Stimulated activated CD8-positive, alpha-beta memory T cell treated with anti-CD3 and anti-CD28 coated beads, Interleukin-7, amount 100 ng/mL, for 48 hours (primary cell): ENCODE measurements at places on chromosomes 7 and 10.

- DNase-seq: no peak
These were observed 17.9 kb upstream of the HIBADH start for GRCh38 chr7:27680610-27681009.

DNA sequence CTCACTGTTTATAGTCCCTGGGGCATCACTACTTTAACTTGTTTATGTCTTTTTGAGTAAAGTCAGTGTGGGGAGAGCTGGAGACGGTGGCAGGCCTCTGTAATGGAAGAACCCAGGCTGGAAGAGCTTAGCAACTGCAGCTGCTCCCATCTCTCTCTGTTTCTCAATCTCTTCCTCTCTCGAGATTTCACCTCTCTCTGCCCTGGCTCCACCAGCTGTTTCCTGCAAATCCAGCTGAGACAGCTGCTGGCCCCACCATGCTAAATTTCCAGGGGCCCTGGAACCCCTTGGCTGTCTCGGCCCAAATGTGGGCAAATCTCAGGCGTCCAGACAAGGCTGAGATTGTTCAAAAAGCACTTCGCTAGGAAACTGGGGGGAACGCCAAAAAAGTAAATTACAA is 25.8 kb upstream of the SLF2 start:
- no peak for DNase-seq

DNA sequence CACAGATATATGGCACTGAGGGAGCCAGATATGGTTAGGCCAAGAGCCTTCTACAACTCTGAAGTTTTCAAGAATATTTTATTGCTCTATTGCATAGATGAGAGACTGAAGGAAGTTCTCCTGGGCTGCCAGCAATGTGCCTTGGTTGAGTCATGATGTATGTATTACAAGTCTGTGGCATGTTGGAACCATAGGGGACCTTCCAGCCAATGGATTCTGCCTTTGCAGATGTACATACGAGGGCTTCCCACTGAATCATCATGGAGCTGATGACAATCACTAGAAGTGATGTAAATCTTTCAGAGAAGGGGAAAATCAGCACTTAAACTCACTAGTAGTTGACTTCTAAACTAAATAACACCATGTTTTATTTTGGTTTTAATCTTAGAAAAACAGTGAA is 419.5 kb downstream of the PHTF2 start:
- no peak for DNase-seq

DNA sequence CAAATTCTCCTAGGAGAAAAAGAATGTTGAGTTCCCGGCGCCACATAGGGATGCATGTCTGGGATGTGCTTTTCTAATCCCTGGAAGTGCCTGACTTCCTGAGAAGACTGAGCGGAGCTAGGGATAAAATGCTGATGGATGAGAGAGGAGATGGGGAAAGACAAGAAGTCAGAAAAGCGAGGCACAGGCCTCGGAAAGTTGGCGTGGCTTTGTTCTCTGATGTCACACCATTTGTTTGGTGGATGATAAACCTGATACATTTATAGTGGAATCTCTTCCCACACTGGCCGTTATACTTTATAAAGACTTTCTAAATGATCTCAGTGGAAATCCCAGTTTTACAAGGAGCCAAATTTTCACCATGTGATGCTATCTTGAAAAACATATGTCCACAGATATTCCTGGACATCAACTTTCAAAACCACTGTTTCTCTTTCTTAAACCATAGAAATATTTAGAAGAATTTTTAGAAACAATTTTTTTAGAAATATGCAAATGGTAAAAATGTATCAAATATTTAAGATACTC is 188.8 kb upstream of the SVIL start:
- DNase-seq: no peak

- no peak for DNase-seq
These were observed 111.8 kb downstream of the EGFR start for GRCh38 chr7:55130395-55131141.
